Activated effector memory CD4-positive, alpha-beta T cell treated with anti-CD3 and anti-CD28 coated beads, Interleukin-2, amount 50 U/mL, for 16 hours (primary cell): ENCODE measurements at places on chromosomes 11 and 22.

DNA sequence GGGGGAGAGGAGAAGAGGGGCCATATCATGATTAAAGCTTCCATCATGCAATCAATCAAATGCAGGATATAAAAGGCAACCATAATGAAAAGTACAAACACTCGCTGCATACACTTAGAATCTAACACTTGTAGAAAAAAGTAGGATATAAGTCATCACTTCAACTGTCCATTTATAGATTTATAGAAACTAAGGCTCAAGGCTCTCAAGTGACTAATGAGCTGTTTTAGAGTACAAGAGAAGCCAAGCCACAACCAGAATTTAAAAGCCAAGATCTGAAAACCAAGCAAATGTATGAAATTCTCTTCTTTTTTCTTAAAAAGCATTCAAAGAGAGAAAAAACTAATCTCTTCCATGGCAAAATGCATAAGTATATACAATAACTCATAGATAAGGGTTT, 160.2 kb upstream of the BLID start:
- no peak for DNase-seq

- DNase-seq: no peak
Measured at GRCh38 chr11:85685820-85686459, at the start of gene CCDC89. CCDC89 (minus strand) TSS chr11:85686195; CDS start chr11:85686130, 65 bp downstream.

DNA sequence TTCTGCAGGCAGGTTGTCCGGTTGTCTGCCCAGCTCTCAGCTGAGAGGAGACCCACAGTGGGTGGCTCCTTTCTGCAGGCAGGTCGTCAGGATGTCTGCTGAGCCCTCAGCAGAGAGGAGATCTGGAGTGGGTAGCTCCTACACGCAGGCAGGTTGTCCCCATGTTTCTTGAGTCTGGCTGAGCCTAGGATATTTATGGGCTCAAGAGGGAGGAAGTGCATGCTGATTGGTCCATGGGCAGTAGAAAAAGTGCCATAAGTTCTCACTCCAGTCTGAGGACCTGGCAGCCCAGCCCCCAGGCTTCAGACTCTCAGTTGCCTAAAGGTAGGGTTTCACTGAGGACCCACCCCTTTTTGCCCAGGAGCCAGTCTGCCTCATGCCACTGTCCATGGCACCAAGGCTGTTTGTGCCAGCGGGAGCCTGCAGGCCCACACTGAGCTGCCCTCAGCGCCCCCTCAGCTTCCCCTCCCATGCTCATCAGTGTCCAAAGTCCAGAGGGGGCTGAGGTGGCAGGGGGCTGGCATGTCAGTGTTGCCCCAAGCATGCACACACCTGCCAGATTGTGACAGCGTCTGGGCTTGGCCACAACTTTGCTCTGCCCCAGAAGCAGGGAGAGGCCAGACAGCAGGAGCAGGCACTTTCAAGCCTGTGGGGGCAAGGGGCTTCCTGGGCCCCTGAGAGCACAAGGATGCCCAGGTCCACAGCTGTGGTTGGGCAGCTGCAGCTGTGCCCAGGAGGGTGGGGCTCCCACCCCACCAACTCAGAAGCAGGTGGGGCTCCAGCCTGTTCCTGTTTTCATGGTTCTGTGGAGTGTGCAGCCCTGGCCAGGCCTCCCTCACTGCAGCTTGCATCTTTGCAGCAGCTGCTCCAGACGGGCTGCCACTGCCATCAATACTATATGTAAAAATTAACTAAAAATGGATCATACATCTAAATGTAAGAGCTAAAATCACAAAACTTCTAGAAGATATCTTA, 3.8 kb upstream of the RNF141 start:
- no peak for DNase-seq

DNA sequence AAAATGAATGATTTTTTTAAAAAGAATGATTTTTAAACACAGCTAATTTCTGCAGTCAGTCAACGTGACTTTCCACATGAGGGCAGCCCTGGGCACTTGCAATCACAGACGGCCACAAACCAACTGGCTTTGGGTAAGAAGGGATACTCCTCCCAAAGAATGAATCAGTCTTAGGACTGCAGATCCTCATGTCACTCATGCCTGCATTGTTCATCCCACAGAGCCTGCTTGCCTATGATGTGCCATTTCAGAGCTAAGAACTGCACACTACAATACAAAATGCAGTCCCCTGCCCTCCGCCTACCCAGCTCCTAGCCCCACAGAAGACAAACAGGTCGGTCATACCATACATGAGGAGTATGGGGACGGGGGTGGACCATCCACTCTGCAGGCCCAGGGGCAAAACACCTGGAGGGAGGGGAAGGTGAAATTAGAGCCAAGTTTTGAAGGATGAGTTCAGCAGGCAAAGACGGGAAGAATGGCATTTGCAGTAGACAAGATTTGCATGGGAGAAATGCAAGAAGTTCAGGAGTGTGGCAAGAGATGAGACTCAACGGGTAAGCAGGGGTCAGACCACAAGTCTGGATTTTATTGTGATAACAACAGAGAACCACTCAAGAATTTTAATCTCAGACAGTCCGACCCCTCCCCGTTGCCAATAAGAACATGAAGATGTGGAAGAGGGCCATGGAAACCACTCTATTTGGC, 24.7 kb downstream of the PACSIN2 start:
- no peak for DNase-seq

- no peak for DNase-seq
Measured at GRCh38 chr22:32932176-32932575, 126.0 kb downstream of the SYN3 start.

GRCh38 chr11:65651589-65652510, 10.9 kb downstream of the RELA start:
- peak; percentile 64 for DNase-seq

- DNase-seq: peak; percentile 81
Measured at GRCh38 chr11:69337211-69337721, 43.3 kb downstream of the MYEOV start.

GRCh38 chr11:8886322-8886721, 24.7 kb upstream of the AKIP1 start:
- DNase-seq: no peak

GRCh38 chr11:112355726-112356125, 95.1 kb upstream of the PLET1 start:
- no peak for DNase-seq

DNA sequence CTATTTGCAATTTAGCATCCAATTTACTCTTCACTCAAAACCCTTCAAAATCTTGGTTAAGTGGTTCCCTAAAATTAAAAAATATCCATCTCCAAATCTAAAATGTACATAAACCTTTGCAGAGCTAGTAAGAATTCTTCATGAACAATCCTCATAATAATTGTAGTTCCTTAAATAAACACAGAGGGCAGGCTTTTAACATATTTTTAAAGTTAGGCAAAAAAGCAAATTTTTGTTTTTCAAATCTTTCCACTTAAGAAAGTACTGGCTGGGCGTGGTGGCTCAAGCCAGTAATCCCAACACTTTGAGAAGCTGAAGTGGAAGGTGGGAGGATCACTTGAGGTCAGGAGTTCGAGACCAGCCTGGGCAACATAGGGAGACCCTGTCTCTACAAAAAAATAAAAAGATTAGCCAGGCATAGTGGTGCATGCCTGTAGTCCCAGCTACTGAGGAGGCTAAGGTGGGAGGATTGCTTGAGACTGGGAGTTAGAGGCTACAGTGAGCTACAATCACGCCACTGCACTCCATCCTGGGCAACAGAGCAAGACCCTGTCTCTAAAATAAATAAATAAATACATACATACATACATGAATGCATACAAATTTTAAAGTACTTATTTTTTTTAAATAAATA, 25.1 kb upstream of the PLAAT3 start:
- DNase-seq: no peak

DNA sequence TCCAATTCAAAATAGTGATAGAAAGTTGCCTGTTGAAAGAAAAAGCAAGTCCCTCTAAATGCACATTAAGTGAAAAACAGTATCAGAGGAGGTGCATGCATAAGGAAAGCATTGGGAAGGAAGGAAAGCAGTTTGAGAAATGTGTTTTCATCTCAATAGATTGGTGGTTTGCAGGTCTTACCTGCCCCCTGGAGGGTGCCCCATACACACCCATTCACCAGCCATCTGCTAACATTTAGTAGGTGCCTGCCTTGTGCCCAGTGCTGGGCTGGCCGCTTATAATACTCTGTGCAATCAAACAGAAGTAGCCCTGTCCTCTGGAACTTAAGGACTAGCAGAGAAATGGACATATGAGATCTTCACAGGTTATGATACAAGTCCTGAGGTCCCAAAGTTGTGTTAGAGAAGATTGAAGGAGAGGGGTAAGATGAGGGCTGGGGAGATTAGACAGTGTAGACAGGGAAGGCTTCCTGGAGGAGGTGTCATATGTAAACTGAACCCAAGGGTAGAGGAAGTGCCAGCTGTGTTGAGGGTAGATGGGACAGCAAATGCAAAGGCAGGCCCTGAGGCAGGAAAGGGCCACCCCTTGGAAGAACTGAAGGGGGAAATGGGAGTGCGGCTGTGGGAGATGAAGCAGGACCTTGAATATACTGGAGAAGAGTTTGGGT, 184.2 kb downstream of the MN1 start:
- no peak for DNase-seq

DNA sequence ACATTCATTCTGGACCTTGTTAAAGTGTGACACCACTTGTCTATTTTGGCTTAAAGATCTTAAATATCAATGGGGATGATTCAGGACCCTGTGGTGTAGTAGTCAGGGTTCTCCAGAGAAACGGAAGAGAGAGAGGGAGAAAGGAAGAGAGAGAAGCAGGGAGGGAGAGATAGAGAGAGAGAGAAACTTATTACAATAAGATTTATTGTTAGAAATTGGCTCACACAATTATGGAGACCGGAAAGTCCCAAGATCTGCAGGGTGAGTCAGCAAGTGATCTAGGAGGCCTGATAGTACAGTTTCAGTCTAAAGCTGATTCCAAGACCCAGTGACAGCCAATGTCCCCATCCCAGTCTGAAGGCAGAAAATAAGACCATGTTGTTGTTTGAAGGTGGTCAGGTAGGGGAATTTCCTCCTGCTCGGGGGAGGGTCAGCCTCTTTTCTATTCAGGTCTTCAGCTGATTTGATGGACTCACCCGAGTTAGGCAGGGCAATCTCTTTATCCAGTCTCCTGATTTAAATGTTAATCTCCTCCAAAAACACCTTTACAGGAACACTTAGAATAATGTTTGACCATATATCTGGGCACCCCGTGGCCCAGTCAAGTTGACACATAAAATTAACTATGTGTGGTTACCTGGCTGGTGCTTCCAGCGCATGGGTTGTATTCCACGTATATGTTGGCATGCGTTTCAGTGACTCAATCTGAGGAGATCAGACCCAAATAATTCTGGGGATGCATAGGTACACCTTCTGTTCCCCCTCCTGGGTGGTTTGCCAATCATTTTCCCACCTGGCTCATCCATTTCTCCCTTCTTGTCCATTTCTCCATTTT, 1350.5 kb downstream of the TBC1D22A start:
- DNase-seq: no peak

DNA sequence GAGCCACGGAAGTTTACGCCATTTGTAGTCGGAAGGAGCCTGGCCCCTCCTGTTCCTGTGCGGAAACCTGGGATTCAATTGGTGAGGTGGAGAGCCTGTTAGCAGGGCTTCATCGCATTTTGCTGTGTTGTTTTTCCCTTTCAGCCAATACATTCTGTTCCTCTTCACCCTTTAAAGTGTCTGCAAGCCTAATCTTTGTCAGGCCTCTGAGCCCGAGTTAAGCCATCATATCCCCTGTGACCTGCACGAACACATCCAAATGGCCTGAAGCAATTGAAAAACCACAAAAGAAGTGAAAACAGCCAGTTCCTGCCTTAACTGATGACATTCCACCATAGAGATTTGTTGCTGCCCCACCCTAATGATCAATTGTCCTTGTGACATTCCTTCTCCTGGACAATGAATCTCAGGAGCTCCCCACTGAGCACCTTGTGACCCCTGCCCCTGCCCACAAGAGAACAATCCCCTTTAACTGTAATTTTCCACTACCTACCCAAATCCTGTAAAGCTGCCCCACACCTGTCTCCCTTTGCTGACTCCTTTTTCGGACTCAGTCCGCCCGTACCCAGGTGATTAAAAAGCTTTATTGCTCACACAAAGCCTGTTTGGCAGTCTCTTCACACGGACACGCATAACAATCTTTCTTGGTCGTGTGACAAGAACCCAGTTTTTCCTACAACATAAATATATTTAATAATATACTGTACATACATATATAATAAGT, 37.1 kb upstream of the MMP12 start:
- no peak for DNase-seq

GRCh38 chr11:88105951-88106350, 69.3 kb downstream of the RAB38 start:
- DNase-seq: no peak

GRCh38 chr11:120579611-120580031, 68.1 kb downstream of the GRIK4 start:
- peak; percentile 60 for DNase-seq

- no peak for DNase-seq
Measured at GRCh38 chr11:34034053-34034452, 17.5 kb upstream of the CAPRIN1 start.

- peak; percentile 90 for DNase-seq
Measured at GRCh38 chr22:38873469-38874411, 1.7 kb upstream of the CBX6 start.

DNA sequence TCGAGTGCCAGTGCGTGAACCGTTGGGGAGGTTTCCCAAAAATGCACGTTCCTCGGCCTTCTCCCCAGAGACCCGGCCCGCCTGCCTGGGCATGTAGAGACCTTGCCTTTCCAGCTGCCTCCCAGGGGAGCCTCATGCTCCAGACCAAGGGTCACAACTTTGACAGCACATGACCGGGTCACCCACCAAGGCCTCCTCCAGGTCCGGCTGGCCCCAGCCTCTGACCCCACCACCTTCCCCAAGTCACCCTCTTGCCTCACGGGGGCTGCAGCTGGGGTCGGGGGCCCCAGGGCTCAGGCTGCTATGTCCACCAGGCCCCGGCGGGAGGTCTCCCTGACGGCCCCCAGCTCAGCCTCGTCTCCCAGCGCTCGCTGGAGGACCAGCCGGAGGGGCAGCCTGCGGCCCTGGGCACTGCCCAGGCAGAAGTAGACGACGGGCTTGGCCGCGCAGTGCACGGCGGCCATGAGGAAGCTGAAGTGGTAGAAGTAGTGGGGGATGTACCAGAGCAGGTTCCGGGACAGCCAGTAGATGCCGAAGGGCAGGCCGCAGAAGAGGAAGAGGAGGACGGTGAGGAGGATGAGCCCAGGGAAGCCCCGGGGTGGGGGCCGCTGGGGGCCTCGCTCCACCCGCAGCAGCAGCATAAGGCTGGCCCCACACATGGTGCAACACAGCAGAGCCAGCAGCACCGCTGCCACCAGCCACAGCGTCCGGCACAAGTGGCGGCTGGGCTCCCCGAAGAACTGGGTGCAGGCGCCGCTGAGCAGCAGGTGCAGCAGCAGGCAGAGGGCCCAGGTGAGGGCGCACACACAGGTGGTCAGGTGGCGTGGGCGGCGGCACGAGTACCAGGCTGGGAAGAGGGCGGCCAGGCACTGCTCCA, 4.4 kb downstream of the MRGPRE start:
- no peak for DNase-seq

GRCh38 chr22:25942856-25943411, 200.9 kb downstream of the MYO18B start:
- no peak for DNase-seq

GRCh38 chr11:70142221-70142875, 60.7 kb upstream of the FADD start:
- DNase-seq: no peak
